ENCODE measurements at places on chromosomes 16 and 17.
A peak's percentile ranks its signal among the peaks of the same experiment; 100 is the strongest.

DNA sequence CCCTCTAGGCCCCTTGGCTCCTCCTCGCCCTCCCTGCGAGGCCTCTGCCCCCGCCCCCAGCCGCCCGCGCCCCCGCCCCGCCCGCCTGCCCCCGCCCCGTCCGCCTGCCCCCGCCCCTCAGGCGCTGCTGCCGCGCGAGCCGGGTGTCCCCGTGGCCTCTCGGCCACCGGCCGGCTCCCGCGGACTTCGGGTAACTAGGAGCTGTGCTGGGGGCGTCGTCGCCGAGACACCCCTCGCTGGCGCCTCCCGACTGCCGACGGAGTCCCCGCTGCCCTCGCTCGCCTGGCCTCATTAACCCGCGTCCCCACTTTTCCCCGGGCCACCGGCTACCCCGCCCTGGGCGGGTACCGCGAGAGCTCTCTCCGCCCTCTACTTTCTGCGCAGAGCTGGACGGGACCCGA, at the start of gene TLCD1:
TLCD1 (minus strand) TSS at position 8 of the 401 bp plus-strand sequence. CDS start 136 bp downstream, outside the sequence.
- peak; percentile 42 for ATAC-seq

- ATAC-seq, result no peak
These were observed 8.9 kb downstream of the NSMCE1 start for GRCh38 chr16:27259710-27260109.

GRCh38 chr16:583815-584591, 5.9 kb upstream of the RAB40C start:
- no peak for ATAC-seq

GRCh38 chr17:36000732-36001109, 632 bp downstream of the CCL15 start:
- no peak for ATAC-seq

DNA sequence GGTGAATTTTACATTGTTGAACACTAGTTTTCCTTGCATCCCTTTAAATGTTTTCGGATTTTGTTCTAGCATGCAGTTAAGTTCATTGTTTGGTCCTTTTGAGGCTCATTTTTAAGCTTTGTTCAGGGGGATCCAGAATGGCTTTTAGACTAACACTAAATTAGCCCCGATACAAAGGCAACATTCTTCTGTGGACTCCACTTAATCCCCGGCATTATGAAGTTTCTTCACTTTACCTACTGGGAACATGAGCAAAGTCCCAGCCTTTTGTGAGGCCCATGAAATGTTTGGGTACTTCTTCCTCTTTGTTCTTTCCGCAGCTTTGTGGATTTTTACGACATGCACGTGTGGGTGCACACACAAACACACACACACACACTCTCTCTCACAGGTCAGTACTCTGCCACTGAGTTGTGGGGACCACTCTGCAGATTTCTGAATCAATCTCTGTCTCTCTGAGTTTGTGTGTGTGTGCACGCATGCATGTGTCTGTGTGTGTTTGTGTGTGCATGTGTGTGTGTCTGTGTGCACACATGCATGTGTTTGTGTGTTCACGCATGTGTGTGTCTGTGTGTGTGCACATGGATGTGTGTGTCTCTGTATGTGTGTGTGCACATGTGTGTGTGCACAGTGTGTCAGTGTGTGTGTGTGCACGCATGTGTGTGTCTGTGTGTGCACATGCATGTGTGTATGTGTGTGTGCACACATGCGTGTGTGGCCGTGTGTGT, 240.4 kb upstream of the TNRC6C start:
- no peak for ATAC-seq

DNA sequence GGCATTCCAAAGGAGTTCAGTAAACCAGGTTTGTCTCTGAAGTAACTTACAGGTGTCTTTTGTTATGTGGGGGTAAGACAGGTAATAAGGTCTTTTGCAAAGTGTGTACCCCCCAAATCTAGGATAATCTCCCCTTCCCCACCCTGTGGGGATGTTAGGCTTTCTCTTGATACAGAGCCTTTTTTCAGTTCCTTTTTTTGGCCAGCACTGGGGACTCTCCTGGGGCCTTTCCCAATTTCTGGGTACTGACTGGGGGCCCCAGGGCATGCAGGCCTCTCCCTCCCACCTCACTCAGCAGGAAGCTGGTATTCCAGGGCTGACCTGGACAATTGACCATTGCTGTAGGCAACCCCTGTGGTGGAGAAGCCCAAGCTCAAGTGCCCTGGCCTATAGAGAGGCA, 84.3 kb upstream of the IRX6 start:
- no peak for ATAC-seq

GRCh38 chr17:79304884-79305283, 230.3 kb downstream of the ENGASE start:
- ATAC-seq, result no peak

DNA sequence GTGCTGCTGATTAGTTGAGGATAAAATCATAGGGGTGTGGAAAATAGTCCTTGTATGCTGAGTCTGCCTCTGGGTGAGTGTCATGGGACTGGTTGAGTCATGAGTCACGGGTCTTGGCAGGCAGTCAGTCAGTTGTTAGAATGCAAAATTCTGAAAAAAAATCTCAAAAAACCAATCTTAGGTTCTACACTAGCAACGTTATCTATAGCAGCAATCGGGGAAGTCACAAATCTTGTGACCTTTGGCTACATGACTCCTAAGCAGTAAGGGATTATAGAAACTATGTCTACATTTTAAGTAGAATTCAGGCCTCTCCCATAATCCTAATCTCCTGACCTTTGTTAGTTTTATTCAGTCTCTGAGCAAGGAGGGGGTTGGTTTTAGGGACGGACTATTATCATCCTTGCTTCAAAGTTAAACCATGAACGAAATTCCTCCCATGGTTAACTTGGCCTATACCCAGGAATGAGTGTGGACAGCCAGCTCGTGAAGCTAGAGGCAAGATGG, 18.0 kb upstream of the PMFBP1 start:
- ATAC-seq, result no peak

Measured in activated CD4-positive, CD25-positive, alpha-beta regulatory T cell treated with anti-CD3 and anti-CD28 coated beads, Interleukin-2, amount 50 U/mL, for 24 hours (primary cell).